Activated T-helper 1 cell treated with anti-CD3 and anti-CD28 coated beads, Interleukin-2, amount 50 U/mL, for 16 hours (primary cell): ENCODE measurements at places on chromosomes 7 and 10.

GRCh38 chr10:95544783-95545500 is 16.2 kb downstream of the SORBS1 start:
- no peak for DNase-seq

DNA sequence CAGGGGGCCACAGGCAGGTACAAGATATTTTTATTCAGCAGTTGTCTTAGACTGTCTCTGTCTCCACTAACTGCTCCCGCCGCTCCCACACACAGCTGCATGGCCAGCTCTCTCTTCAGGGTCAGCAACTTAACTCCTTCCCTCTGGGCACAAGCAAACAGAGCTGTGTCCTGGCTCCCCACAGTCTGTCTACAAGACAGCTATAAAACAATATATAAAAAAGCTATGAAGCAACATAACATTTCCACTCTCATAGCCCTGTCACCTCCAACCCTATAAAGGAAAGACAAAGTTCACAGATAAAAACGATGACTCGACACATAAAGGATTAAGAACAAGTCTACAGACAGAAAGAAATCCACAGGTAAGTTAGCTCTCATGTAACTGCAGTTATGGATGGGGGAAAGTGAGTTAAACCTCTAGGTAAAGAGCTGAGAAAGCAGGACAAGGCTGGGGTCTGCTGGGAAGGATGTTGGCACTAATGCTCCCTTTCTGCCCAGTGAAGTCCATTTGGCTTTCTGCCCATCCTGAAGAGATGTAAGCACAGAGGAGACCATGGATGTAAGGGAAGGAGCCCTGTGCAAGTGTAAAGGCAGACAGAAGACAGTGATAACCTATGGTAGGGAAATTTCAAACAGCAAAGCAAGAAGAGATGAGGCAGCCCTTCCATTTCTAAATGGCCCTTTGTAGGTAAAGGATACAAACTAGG is 27.0 kb downstream of the RAPGEF5 start:
- no peak for DNase-seq

GRCh38 chr10:128628252-128628651 is 502.0 kb upstream of the MKI67 start:
- no peak for DNase-seq

- DNase-seq: no peak
Measured at GRCh38 chr10:90960355-90960814, 39.5 kb upstream of the ANKRD1 start.

- DNase-seq: no peak
Measured at GRCh38 chr7:143287339-143287934, 714 bp upstream of the CASP2 start.

DNA sequence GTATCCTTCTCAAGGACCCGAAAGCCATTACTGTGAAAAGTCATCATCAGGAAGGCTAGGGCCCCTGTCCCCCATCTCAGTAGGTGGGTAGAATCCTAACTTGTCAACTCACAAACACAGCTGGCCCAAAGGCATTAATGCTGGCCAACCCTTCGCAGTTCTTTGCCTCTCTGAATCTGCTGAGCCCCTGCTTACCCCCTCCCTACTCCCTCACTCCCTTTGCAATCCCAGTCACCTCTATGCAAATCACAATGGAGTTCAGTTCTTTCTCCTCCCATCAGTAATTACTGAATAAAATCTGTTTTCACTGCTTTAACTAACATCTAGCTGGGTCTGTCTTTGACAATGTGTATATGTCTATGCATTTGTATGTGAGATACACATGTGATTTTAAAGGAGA is 38.1 kb upstream of the AOAH start:
- no peak for DNase-seq

DNA sequence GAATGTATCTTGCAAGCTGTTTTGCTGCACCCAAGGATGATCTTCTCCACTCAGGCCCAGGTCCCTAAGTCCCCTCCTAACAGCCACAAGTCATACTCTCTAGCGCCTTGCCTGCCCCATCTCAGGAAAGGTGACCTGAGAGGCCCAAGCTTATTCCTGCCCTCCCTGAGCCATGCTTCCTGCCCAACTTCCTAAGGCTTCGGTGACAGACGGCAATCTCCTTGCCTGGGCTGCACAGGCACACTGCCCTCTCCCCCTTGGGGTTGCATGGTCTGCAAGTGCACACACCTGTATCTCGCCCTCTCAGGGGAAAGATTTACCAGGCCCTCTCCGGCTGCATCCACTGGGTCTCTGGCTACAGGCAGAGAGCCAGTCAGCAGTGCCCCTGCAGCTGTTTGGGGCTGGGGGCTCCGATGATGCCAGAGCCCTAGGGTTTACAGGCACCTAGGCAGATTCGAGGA is 771 bp upstream of the ADIRF start:
- DNase-seq: peak; percentile 1

DNA sequence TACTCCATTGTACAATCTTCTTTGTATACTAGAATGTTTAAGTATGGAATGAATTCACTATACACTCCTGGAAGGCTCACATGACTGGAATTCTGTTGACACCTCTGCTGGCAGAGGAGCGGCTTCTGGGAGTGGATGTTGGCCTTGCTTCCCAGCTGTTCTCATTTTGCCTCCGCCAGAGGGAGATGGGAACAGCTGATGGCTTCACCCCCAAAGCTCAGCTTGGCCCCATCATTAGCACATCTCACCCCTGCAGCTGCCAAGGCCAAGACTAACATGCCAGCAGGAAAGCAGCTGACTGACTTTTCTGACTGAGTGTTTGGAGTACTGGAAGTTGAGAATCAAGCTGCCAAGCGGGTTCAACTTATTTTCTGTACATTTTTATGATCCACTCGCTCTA is 15.1 kb downstream of the ADAM12 start:
- no peak for DNase-seq

GRCh38 chr7:37141742-37142141 is 306.9 kb downstream of the ELMO1 start:
- no peak for DNase-seq

DNA sequence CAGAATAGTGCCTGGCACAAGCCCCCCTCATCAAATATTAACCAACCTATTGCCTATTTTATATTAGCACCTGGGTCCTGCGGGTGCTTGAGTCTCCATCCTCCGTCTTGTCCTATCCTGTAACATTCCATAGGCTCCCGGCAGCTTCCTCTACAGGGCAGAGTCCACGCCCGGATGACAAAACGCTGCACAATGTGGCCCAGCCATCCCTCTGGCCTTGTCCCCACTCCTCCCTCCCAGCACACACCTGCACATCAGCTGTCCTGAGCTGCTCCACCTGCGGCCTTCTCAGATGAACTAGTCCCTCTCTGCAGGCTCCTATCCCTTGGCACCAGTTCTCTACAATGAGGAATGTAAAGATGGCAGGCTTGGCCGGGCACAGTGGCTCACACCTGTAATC is 153.5 kb upstream of the PDE1C start:
- DNase-seq: no peak

DNA sequence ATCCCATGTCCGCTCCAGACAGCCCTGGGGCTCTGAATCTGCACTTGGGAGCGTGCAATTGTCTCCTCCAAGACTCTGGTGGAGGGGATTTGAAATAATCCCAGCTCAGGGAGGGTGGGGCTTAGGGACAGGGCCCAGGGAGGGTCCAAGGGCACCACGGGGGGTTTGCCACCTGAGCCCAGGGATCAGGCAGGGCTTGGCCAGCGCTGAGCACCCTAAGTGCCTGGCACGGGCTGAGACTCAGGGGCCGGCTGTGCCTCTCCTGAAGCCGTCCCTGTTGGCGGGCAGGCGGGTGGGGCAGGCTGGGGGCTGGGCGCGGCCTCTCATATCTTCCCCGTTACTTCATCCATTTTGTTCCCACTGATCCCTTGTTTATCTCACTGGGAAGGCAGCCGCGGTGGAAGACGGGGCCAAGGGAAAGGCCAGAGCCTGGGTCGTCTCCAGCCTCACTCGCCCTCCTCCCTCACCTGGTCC is 41.8 kb upstream of the ELN start:
- DNase-seq: no peak

GRCh38 chr10:130575756-130576285 is 439.6 kb downstream of the GLRX3 start:
- DNase-seq: no peak

GRCh38 chr7:2072042-2072441 is 160.7 kb downstream of the MAD1L1 start:
- DNase-seq: no peak

- DNase-seq: no peak
Measured at GRCh38 chr10:11214407-11214806, 196.7 kb downstream of the CELF2 start.
